ENCODE measurements at places on chromosomes 3 and 15.

DNA sequence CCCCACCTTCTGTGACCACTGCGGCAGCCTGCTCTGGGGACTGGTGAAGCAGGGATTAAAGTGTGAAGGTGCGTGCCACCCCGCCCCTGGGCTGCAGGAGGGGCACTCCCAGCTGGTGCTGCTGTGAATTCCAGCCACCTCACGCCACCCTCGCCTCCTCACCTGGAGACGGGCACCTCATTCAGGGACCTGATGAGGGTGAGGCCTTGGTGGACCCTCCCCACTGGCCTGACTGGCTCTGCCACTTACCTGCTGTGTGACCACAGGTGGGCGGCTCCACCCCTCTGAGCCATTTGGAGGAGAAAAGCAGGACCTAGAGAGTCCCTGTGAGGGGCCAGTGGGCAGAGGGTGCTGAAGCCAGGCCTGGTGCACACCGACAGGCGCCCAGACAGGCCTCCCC, 22.5 kb downstream of the PRKCD start:
- no peak for DNase-seq

DNA sequence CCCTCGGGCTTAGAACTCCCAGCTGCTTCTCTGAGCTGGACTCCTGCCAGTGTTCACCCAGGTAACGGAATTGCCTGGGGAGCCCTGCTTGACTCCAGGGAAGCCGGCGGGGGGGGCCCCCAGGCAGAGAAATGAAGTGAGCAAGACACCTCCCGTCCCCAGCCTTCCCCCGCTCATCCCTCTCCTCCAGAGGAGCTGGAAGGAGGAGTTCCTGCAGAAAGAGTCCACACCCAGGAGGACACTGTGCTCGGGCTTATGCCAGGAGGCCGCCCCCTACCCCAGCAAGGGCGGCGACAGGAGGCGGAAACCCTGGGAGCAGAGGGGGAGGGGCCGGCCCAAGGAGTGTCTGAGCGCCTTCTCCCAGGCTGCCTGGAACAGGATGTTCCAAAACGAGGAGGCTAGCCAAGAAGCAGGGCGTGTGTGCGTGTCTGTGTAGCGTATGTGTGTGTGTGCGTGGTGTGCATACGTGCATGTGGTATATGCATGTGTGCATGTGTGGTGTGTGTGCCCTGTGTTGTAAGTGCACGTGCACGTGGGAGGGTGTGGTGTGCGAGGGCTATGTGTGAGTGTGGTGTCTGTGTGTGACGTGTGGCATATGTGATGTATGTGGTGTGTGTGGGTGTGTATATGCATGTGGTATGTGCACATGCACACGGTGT, 511.3 kb downstream of the SHQ1 start:
- no peak for DNase-seq

DNA sequence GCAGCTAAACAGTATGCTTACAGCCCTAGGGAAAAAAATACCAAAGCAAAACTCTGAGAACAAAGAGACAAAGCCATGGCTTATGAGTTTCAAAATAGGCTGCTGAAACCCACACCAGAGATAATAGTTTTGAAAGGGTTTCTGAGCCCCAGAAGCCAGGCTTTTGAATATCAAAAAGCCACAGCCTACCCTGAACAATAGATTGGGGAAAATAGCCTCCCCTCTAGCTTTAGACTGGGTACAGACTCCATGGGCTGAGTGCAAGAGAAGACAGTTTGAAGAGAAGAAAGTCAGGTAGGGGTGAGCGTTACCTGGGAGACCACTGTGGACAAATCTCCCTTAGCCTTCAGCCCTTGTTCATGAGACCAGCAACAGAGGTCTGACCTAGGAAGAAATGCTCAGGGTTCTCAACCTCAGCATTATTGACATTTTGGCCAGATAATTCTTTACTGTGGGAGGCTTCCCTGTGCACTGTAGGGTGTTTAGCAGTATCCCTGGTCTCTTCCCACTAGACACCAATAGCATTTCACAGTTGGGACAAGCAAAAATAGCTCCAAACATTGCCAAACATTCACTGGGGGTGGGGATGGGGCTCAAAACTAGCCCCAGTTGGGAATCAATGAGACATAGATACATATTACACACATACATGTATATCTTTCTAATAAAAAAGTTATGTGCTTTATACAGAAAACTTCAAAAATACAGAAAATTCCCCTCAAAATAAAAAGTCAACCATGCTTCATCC, 11.6 kb upstream of the TAFA4 start:
- no peak for DNase-seq

- no peak for DNase-seq
Measured at GRCh38 chr3:40615110-40615915, 90.6 kb downstream of the ZNF621 start.

- no peak for DNase-seq
Measured at GRCh38 chr15:74788042-74788682, 6.3 kb downstream of the CSK start.

DNA sequence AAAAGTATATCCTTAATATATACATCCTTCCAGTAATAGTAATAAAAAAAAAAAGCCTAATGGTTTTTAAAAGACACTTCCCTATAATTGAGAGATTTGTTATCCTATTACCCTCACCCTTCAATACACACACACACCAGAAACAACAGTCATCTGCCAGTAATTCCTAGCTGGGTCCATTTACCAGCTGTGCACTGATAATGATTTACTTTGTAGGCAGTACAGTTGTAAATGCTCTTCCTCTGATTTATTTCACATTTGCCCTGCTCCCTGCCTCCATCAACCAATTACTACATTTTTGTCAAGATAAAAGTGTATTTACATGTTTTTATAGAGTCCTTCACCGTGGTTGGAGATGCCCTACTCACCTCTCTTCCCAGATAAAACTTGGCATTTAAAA, 12.4 kb downstream of the TPM1 start:
- DNase-seq = no peak

DNA sequence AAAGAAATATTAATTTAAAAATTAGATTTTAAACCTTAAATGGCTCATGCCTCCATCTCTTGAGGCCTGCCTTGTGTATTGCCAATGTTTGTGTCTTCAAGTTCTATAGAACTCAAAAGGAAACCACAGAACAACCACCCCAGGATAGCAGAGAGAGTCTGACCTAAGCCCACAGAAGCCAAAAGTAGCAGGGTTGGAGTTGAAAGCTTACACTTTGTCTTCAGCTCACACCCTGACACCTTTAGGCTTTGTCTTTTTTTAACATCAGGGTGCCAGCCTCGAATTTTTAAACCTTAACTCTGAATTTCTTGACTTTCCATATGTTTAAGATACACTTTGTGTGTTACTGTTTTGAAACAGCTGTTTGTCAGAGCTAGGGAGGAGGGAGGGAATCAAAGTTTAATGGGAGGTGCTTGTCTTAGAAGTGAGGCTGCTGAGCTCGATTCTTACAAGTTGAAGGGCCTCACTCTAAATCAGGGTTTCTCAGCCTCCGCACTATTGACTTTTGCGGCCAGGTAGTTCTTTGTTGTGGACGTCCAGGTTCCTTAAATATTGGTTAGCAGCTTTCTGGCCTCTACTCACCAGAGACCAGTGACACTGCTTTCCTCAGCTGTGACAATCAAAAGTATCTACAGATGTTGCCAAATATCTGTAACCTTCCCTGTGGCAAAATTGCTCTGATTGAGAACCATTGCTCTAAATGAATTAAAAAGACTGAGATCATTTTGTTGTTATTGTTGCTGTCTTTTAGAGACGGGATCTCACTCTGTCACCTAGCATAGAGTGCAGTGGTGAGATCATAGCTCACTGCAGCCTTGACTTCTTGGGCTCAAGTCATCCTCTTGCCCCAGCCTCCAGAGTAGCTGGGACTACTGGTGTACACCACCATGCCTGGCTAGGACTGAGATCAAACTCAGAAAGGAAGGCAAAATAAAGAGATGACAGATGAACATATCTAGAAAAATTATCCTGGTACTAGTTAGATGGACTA, 139.2 kb upstream of the EOMES start:
- DNase-seq = no peak

DNA sequence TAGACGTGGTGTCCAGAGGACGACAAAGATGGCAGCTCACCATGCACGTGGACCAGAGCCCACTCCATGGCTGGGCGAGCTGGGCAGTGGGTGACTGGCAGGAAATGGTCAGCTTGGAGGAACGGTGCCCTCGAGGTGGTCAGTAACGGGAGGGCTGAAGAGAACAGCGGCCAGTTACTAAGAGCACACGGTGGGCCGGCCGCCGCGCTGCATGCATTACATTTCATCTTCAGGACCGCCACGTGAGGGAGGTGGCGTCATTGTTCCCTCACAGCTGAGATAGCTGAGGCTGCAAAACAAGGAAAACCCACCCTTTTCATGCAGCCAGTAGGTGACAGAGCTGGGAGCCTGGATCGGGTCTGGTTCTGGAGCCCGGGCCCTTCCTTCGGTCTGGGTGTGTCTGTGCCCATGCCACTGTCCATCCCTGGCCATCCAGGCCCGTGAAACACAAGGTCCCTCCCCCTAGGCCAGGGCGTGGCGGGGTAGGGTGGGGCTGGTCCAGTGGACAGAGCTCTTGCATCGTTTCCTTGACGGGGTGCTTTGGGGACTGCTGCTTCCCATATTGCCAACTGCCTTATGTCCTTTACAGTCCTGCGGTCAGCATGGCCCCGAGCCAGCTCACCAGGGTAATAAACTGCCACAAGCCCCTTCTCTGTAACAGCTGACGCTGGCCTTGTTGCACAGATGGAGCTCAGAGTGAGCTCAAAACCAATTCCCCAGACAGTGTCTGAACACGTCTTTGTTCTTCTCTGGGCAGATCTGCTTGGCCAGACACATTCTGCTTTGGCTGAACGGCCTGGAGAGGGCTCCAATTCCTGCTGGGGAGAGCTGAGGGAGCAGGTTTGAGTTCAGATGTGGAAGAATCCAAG, 51.8 kb downstream of the RGMA start:
- DNase-seq = no peak

- no peak for DNase-seq
Measured at GRCh38 chr3:22175947-22176346, 424.9 kb upstream of the ZNF385D start.

DNA sequence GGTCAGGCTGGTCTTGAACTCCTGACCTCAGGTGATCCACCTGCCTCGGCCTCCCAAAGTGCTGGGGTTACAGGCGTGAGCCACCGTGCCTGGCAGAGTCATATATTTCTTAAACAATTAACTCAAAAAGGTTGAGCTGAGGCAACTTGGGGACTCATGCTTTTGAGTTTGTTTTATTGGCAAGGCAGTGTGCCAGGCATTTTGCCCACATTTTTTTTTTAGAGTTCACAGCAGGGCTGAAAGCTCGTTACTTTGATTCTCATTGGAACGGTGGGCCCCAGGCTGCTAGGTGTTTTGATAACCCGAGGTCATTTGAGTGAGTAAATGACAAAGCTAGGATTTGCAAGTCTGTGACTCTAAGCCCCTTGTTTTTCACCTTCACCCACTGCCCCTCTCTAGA, 76.2 kb downstream of the CCK start:
- no peak for DNase-seq

GRCh38 chr3:123054109-123054778, 12.6 kb upstream of the PDIA5 start:
- DNase-seq = no peak

GRCh38 chr3:192038726-192039125, 577.8 kb downstream of the PYDC2 start:
- no peak for DNase-seq

DNA sequence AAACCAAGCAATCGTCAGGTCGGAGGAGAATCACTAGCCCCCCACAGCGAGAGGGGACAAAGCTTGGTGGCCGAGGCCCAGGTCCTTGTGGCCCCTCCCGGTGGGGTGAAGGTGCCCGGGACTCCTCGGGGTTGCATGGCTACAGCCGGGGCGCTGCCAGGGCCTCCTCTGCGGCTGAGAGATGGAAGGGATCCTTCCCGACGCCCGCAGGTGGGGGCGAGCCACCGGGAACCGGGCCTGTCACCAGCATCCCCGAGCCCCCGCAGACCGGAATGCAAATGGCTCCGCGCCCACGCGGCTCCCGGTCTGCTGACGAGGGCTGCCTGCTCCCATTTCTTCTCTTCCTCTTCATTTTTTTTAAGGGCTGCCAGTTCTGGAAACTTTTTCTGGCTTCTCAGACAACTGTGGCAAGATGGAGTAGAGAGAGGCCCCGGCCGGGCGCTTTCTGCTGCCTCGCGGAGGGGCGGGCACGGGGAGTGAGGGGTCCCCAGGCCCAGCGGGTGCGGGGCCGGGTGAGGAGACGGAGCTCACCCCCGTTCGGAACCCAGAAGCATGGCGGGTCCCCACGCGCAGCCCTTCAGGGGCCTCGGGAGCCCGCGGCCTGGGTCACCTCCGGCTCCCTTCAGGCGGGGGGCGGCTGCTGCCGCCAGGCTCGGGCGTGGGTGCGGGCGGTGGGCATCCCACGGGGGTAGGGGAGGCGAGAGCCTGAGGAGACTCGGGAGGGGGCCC, 27.5 kb downstream of the MELTF start:
- DNase-seq = no peak

GRCh38 chr3:38131621-38132369, 5.1 kb downstream of the ACAA1 start:
- DNase-seq = no peak

DNA sequence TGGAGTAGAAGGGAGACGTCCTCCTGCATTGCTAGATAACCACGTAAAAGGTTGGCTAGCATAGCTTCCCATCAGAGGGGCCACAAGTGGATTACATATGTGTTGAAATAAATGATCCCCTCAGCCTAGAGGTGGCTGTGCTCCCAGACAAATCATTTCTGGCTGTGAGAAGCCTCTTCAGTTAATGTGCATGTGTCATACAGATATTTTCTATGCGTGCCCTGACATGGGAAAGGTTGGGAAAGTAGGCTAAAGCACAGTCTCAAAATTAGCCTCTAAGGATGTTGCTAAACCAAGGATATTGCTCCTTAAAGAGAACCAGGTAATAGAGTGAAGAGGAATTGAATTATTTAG, 17.8 kb downstream of the USP3 start:
- no peak for DNase-seq

- DNase-seq = no peak
Measured at GRCh38 chr3:61933798-61934504, 372.6 kb downstream of the PTPRG start.

- DNase-seq = no peak
Measured at GRCh38 chr3:15815696-15816095, 17.9 kb upstream of the ANKRD28 start.

- no peak for DNase-seq
Measured at GRCh38 chr3:184914628-184915027, 102.7 kb downstream of the VPS8 start.
